ENCODE measurements at places on chromosomes 4 and X.

DNA sequence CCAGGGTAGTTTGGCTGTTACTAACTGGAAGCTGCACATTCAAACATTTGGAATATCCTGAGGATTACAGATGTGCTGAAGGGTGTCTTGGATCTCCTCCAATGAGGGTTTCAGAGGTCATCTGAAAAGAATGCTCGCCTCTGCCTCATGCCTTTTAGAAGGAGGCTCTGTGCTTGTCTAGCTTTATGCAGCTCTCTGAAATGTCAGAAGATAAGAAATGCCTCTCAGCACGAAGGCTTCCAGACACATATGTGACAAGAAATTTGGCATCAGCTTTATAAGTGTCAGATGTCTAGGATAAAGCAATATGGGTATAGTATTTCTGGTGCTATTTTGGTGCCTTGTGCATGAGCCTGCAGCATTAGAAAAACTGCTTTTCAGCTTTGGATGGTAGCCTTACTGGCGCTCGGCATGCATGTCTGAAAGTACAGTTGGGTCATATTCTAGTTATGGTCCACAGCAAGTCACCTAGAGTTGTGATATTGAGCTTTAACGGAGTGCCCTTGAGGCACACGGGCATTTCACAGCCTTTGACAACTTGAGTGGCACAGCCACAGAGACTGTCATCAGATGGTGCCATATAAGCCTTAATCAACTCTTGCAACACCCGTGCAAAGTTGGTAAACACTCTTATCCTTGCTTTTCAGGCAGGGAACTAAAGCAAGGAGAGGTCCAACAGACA lies 70.8 kb upstream of the PGRMC2 start:
- no peak for DNase-seq

DNA sequence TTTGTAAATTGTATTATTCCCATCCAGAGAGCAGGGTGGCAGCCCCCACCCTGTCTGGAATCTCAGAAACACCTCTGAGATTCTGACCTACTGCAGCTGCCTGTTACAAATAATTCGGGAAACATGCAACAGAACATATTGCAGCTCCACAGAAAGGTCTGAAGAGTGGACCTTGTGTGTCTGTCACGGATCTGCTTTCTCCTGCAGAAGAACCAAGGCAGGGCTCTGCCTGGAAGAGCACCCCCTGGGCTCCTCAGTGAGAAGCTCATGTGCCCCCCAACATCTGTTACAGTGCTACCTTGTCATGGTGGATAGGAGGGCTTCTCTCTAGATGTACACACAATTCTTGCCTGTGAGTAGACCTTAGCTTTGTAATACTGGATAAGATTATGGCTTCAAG lies 286.6 kb upstream of the GATB start:
- no peak for DNase-seq

GRCh38 chrX:115236560-115236959 lies 2.7 kb upstream of the LRCH2 start:
- no peak for DNase-seq

DNA sequence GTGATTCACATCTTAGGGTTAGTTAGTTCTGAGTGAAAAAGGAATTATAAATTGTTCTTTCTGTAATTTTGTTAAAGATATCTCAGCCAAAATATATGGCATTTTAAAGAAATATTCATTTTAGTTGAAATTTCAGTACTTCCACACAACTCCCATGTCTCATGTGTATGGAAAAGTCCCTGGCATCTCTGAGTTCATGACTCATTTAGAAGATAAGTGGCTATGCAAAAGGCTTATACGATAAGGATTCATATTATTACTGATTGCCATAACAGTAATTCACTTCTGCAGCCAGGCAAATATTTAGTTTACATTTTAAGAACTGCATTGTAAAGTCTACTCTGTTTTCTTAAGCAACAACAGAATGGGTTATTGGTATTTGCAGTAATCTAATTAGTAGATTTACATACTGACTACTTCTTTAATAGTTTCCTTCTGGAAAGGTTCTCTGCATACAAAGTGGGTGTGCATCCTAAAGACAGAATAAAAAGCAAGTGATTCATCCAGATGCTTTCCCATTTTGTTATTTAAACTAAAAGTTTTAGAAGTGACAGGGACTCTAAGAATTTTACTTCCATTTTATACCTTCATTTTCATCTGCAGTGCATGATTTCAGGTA lies 682.4 kb upstream of the PABPC4L start:
- no peak for DNase-seq

- no peak for DNase-seq
Measured at GRCh38 chr4:3485011-3485791, 22.1 kb downstream of the DOK7 start.

GRCh38 chr4:185137233-185137925 lies 5.7 kb upstream of the SLC25A4 start:
- no peak for DNase-seq

GRCh38 chr4:81307991-81308390 lies 93.0 kb upstream of the PRKG2 start:
- no peak for DNase-seq

GRCh38 chr4:102567427-102567826 lies 66.3 kb downstream of the NFKB1 start:
- DNase-seq = no peak

GRCh38 chrX:101785142-101785541 lies 125.5 kb upstream of the ARMCX2 start:
- DNase-seq = no peak

GRCh38 chr4:40856840-40857362 lies 107.1 kb downstream of the NSUN7 start:
- DNase-seq = peak; percentile 22

- no peak for DNase-seq
Measured at GRCh38 chr4:158871335-158871724, 102.5 kb downstream of the FNIP2 start.

DNA sequence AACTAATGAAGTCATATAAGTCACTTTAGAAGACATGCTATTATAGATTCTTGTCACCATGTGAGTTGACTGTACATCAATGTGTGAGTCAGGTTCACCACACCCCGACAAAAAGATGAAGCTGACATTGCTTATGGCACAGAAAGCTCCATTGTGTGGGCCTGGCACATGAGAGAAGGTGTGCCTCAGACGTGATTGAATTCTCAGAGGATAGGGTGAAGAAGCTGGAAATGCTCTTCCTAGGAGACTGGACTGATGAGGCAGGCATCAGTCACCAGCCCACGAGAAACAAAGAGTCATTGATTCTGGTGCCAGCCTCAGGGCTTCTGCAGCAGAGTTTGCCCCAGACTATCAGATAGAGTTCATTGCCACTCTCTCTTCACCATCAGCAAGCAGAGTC lies 35.9 kb upstream of the LRAT start:
- DNase-seq = no peak

GRCh38 chrX:25049357-25049756 lies 33.6 kb upstream of the ARX start:
- no peak for DNase-seq

- DNase-seq = no peak
Measured at GRCh38 chr4:158350161-158350560, 139.9 kb downstream of the TMEM144 start.
